ENCODE measurements at places on chromosomes 5 and 9.

GRCh38 chr5:117337064-117337749 lies 762.6 kb upstream of the SEMA6A start:
- DNase-seq, result no peak

DNA sequence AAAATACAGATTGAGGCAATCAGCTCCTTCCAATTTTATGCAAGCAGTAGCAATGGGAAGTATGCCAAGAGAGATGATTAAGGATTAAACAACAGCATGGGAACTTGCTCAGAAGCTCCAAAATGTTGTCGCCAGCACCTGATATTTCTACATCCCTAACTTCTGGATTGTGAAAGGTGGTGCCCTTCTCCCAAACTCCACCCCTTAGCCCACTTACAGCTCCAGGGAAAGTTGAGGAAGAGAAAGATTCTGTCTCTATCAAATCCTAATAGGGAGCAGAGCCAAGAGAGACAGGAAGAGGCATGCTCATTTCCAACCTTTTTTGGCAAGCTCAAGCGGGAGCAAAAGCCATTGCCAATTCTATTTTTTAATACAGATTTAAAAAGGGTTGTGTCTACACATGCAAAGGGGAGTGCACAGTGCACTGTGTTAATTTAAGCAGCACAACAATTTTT lies 92.4 kb upstream of the NR3C1 start:
- DNase-seq, result no peak

DNA sequence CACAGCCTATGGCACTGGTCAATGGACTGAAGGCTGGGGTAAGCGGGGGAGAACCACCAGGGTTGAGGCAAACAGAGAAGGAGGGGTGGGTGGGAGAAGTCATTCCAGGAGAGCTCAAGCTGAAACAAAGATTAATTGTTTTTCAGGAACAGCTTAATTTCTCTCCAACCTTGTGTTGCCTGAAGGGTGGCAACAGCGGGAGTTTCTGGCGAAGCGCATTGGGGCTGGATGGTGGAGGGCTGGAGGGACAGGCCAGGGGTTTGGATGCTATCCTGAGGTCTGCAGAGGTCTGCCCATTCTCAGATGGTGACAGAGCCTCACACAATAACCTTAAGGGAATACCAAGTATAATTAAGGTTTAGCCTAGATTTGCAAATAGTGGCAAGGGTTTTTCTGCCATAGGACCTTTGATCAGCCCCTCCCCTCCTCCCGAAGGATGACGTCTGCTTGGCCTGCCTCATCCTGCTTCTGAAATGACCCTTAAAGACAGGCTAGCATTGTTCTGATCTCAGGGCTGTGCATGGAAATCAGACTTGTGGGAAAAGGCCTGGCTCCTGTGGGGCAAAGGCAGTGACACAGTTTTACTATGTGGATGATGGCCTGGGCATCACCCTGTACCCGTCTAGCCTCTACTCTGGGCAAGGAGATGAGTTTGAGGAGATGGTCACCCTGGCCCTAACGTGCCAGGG lies 32.7 kb downstream of the PSD2 start:
- DNase-seq, result no peak

GRCh38 chr9:79700607-79701360 lies 129.0 kb downstream of the TLE4 start:
- DNase-seq, result no peak

Measured in activated naive CD8-positive, alpha-beta T cell treated with anti-CD3 and anti-CD28 coated beads, Interleukin-2, amount 50 U/mL, for 24 hours (primary cell).